Smooth muscle cell of the coronary artery (primary cell): ENCODE measurements at places on chromosomes 4 and X. TPM values are rescaled to one million over a fixed set of nuclear protein-coding genes. Genes with fewer than 3 reads are reported as not detected.

The CXorf51A gene
- not detected in 2 replicates for total RNA-seq

The NRK gene
- 0.12 and 0.15 TPM in 2 replicates for total RNA-seq

The NAA11 gene
- not detected in 2 replicates for total RNA-seq

The PASD1 gene
- not detected in 2 replicates for total RNA-seq

The NLRP2B gene
- total RNA-seq, result not detected in 2 replicates

The ZCCHC18 gene
- total RNA-seq, result 0.12 and 0.98 TPM in 2 replicates

The FAM47C gene
- not detected in 2 replicates for total RNA-seq

The RHOXF2B gene
- under 0.01 TPM in 1 of 2 replicates, not detected in the other for total RNA-seq

The CDX4 gene
- total RNA-seq, result not detected in 2 replicates

The IL2RG gene
- not detected in 2 replicates for total RNA-seq

The TKTL2 gene
- not detected in 2 replicates for total RNA-seq

The ATP1B4 gene
- total RNA-seq, result not detected in 2 replicates

The ETDA gene
- total RNA-seq, result not detected in 2 replicates

The PPP1R2C gene
- not detected in 2 replicates for total RNA-seq

The ZFYVE28 gene
- total RNA-seq, result 5.9 and 12.2 TPM in 2 replicates

The TMEM255A gene
- not detected in 2 replicates for total RNA-seq

The GAB3 gene
- total RNA-seq, result 1.3 and 2.2 TPM in 2 replicates

The PPP4R3C gene
- total RNA-seq, result not detected in 2 replicates

The PIR gene
- total RNA-seq, result 1.8 and 12.3 TPM in 2 replicates

The LINC00632 gene
- total RNA-seq, result 3.6 and 8.9 TPM in 2 replicates

The GPAT3 gene
- 1.1 and 4.3 TPM in 2 replicates for total RNA-seq

The DCAF8L2 gene
- 0.08 TPM in 1 of 2 replicates, not detected in the other for total RNA-seq

The ZNF732 gene
- total RNA-seq, result 0.30 TPM in 1 of 2 replicates, not detected in the other

The RHOH gene
- total RNA-seq, result not detected in 2 replicates

The PABPC1L2A gene
- not detected in 2 replicates for total RNA-seq

The SULT1B1 gene
- total RNA-seq, result under 0.01 and 13.7 TPM in 2 replicates

The HSFX1 gene
- 0.23 and 0.35 TPM in 2 replicates for total RNA-seq

The LAMTOR3 gene
- 18.0 and 23.1 TPM in 2 replicates for total RNA-seq

The PRRG3 gene
- total RNA-seq, result 2.1 TPM in 1 of 2 replicates, not detected in the other

The PDZD11 gene
- 32.6 and 51.2 TPM in 2 replicates for total RNA-seq

The CYBB gene
- not detected in 2 replicates for total RNA-seq

The P2RY4 gene
- total RNA-seq, result under 0.01 TPM in 1 of 2 replicates, not detected in the other

The VCX3B gene
- not detected in 2 replicates for total RNA-seq

The IL13RA2 gene
- 2.3 and 222 TPM in 2 replicates for total RNA-seq

The PDGFC gene
- 22.7 and 37.8 TPM in 2 replicates for total RNA-seq

The UGT2B10 gene
- total RNA-seq, result not detected in 2 replicates

The BRS3 gene
- total RNA-seq, result not detected in 2 replicates

The SSX3 gene
- total RNA-seq, result not detected in 2 replicates

The MPP1 gene
- total RNA-seq, result 15.9 and 25.6 TPM in 2 replicates

The PTCHD1 gene
- total RNA-seq, result not detected in 2 replicates

The LRBA gene
- total RNA-seq, result 28.8 and 32.5 TPM in 2 replicates

The TRAM1L1 gene
- total RNA-seq, result 0.35 and 0.60 TPM in 2 replicates

The ZNF81 gene
- 2.3 and 5.6 TPM in 2 replicates for total RNA-seq

The CCKAR gene
- total RNA-seq, result under 0.01 TPM in 1 of 2 replicates, not detected in the other

The PPEF2 gene
- not detected in 2 replicates for total RNA-seq

The LEF1 gene
- not detected in 2 replicates for total RNA-seq

The SLC6A14 gene
- not detected in 2 replicates for total RNA-seq

The KLHL4 gene
- 1.1 and 4.5 TPM in 2 replicates for total RNA-seq

The RAB33A gene
- 1.8 and 11.1 TPM in 2 replicates for total RNA-seq
